Stimulated activated CD4-positive, alpha-beta T cell treated with anti-CD3 and anti-CD28 coated beads, Interleukin-2, amount 100 ng/mL, for 24 hours (primary cell): ENCODE measurements at places on chromosomes 12 and 14.

DNA sequence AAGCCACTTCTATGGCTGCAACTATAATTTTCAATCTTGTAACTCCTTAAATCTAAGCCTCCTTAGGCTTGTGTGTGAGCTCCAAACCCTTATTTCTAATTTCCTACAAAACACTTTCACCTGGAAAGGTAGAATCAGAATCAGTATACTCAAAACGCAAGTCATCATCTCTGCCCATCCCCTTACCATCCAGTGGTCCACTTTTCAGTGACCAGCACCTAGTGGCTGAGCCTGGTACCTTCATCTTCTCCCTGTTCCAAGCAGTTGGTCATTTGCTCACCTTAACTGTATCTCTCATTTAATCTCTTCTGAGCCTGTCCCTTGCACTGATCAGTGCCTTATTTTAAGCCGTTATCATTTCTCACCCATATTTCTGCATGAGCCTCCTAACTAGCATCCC lies 107.9 kb downstream of the PPM1H start:
- no peak for DNase-seq

DNA sequence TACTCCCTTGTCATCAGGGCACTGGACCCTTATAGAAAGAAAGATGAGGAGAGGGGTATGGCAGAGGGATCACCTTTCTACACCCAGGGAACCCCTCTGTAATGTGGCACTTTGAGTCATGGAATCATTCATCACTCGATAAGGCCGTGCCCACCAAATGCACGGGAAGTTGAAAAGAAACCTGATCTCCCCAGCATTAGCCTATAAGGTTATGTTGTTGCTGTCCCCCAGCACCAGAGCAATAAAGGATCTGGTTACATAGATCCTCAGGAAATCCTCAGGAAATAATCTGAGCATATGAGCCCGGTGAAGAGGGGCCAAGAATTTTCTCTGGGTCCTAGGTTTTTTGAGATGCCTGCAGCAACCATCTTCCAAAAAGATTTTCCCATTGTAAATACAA lies 148.8 kb upstream of the CRY1 start:
- DNase-seq: no peak

- DNase-seq: no peak
Measured at GRCh38 chr12:94761559-94761958, 111.2 kb upstream of the TMCC3 start.

DNA sequence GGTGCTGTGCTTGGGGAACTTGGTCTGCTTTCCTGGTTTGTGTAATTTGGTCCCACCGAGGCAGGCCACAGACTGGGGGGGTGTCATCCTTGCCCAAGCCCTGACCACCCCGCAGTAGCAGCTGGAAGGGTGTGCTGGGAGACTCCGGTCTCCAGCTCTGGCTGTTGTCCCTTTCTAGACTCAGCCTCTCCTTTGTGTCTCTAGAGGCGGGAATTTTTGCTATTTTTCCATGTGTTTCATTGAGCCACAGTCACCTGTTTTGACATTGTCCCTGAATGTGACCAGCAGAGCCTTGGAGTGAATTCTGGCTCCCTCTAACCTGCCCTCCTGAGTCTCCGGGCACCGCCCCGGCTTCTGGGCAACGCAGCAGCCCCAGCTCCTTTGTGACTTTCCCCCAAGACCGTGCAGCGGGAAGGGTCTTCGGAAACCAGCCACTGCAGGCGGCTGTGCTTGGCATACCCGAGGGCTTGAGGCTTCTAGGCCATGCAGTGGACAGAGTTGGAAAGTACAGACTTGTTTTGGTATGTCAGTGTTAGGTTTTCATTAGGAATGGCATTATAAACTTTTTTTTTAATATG lies 98.6 kb downstream of the TNFAIP2 start:
- DNase-seq: no peak
